ENCODE measurements at places on chromosomes 11 and 22. TPM values are rescaled to one million over a fixed set of nuclear protein-coding genes. Genes with fewer than 3 reads are reported as not detected.

SPI1 gene
- not detected for total RNA-seq

A4GALT gene
- 17.1 TPM for total RNA-seq

TRIM49 gene
- not detected for total RNA-seq

PGM2L1 gene
- total RNA-seq: 7.8 TPM

ALDH3B1 gene
- 98.1 TPM for total RNA-seq

EFCAB6 gene
- 2.5 TPM for total RNA-seq

BTBD18 gene
- total RNA-seq: not detected

OR52R1 gene
- not detected for total RNA-seq

BCO2 gene
- 3.0 TPM for total RNA-seq

KRTAP5-10 gene
- total RNA-seq: not detected

SEC14L6 gene
- total RNA-seq: 0.33 TPM

LSP1 gene
- total RNA-seq: 2.6 TPM

- H3K4me3 ChIP-seq: no peak overlapping the region
- DNase-seq: no peak
- no peak overlapping the region for H3K27ac ChIP-seq
- H3K4me1 ChIP-seq: no peaks in the 10 kb centered on the region
- H3K36me3 ChIP-seq: no peaks in the 10 kb centered on the region
These were observed 14.3 kb downstream of the TRIM22 start for GRCh38 chr11:5703741-5704536.

GRCh38 chr22:49502126-49502826 is 325.4 kb downstream of the BRD1 start:
- no peaks in the 10 kb centered on the region for H3K27me3 ChIP-seq
- H3K4me3 ChIP-seq: peak overlapping the region; percentile 42
- peaks cover 42% of the 10 kb centered on the region for H3K4me1 ChIP-seq
- no peaks in the 10 kb centered on the region for H3K36me3 ChIP-seq
- peak; percentile 86 for DNase-seq
- H3K27ac ChIP-seq: peak overlapping the region; percentile 87

- H3K27me3 ChIP-seq: no peaks in the 10 kb centered on the region
- no peak for DNase-seq
- H3K4me1 ChIP-seq: no peaks in the 10 kb centered on the region
- no peak overlapping the region for H3K27ac ChIP-seq
These were observed 1.0 kb downstream of the PGGHG start for GRCh38 chr11:289712-290620.

- H3K27ac ChIP-seq: no peak overlapping the region
- no peak overlapping the region for H3K4me3 ChIP-seq
- no peaks in the 10 kb centered on the region for H3K4me1 ChIP-seq
- H3K36me3 ChIP-seq: no peaks in the 10 kb centered on the region
- no peak for DNase-seq
These were observed 1506.5 kb downstream of the TBC1D22A start for GRCh38 chr22:48268771-48269552.

DNA sequence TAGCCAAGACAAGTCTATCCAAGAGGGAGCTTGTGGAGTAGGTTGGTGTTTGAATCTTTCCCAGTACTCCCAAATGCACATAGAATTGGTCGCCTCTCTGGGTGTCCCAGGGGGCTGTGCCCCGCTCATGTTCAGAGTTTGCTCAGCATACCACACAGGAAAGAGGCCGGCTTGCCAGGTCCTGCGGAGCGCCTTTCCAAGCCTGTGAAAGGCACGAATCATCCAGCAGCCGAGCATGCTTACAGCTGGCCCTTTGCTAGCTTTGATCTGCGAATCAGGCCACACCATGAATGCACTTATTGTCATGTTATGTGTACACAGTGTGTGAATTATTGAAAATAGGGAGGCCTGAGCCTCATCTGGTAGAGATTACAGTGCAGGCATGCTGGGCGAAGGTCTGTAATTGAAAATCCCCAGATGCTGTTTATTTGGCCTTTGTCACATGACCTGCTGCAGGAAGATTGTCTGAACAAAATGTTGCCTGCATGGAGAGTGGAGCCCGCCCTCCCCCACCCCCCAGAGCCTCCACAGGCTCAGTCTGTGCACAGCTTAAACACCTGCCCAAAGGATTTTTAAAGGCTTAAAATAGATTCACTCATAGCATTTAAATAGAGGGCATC is 163.3 kb upstream of the RASSF10 start:
- no peak overlapping the region for H3K4me3 ChIP-seq
- H3K36me3 ChIP-seq: no peaks in the 10 kb centered on the region
- no peaks in the 10 kb centered on the region for H3K4me1 ChIP-seq
- no peaks in the 10 kb centered on the region for H3K27me3 ChIP-seq
- no peak overlapping the region for H3K27ac ChIP-seq

GRCh38 chr11:33195462-33196173 is 34.3 kb upstream of the CSTF3 start:
- H3K4me3 ChIP-seq: no peak overlapping the region
- DNase-seq: no peak
- H3K27me3 ChIP-seq: no peaks in the 10 kb centered on the region
- H3K27ac ChIP-seq: no peak overlapping the region

DNA sequence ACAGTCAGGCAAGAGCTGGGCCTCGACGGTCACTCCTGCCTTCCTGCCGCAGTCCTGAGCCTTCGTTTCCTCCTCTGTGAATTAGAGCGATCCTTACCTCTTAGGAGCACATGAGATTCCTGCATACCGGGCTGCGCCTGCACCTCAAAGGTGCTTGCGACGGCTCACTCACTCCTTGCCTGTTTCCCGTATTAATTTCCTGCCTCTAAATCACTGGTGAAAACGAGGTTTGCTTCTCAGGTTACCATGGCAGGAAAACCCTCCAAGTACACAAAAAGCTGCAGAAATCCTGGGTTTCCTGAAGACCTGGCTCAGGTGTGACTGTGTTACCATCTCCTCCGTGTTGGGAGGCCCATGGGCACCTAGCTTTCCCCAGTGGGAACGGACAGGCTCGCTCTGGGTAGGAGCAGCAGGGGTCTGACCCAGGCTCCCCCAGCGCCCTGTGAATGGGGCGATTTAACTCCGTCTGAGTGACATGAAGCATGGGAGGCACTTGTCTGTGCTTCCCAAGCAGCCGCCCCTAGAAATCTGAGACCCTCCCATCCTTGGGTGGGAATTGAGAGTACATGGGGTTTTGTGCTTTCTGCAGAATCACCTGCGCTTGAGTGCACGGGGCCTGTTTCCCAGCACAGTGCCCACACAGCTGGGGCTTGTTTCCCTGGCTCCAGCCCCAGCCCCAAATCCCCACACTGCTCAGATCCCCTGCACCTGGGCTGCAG is 64.8 kb downstream of the PHF21B start:
- DNase-seq: no peak
- H3K27ac ChIP-seq: no peak overlapping the region
- no peak overlapping the region for H3K4me3 ChIP-seq
- H3K4me1 ChIP-seq: no peaks in the 10 kb centered on the region

- no peaks in the 10 kb centered on the region for H3K36me3 ChIP-seq
- DNase-seq: peak; percentile 16
- no peaks in the 10 kb centered on the region for H3K27me3 ChIP-seq
- no peak overlapping the region for H3K4me3 ChIP-seq
- H3K4me1 ChIP-seq: peaks cover 43% of the 10 kb centered on the region
- peak overlapping the region; percentile 58 for H3K27ac ChIP-seq
These were observed 90.4 kb downstream of the APIP start for GRCh38 chr11:34825670-34826383.

DNA sequence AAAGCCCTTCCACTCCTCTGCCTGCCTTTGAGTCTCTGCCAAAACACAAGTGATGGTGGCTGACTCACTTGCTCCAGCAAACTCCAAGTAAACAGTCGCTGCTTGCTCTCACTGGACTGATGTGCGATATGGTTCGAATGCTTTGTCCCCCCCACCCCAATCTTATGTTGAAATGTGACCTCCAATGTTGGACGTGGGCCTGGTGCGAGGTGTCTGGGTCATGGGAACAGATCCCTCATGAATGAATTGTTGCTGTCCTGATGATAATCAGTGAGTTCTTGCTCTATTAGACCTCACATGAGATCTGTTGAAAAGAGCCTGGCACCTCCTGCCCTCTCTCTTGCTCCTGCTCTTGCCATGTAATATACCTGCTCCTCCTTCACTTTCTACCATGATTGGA is 747.9 kb downstream of the OPCML start:
- no peak overlapping the region for H3K27ac ChIP-seq
- no peaks in the 10 kb centered on the region for H3K36me3 ChIP-seq
- DNase-seq: no peak
- H3K4me1 ChIP-seq: no peaks in the 10 kb centered on the region
- H3K27me3 ChIP-seq: peaks cover 19% of the 10 kb centered on the region

- no peak for DNase-seq
- H3K27ac ChIP-seq: no peak overlapping the region
- H3K27me3 ChIP-seq: no peaks in the 10 kb centered on the region
- no peak overlapping the region for H3K4me3 ChIP-seq
- H3K4me1 ChIP-seq: no peaks in the 10 kb centered on the region
These were observed 1137.0 kb downstream of the FAM181B start for GRCh38 chr11:81596704-81597103.

DNA sequence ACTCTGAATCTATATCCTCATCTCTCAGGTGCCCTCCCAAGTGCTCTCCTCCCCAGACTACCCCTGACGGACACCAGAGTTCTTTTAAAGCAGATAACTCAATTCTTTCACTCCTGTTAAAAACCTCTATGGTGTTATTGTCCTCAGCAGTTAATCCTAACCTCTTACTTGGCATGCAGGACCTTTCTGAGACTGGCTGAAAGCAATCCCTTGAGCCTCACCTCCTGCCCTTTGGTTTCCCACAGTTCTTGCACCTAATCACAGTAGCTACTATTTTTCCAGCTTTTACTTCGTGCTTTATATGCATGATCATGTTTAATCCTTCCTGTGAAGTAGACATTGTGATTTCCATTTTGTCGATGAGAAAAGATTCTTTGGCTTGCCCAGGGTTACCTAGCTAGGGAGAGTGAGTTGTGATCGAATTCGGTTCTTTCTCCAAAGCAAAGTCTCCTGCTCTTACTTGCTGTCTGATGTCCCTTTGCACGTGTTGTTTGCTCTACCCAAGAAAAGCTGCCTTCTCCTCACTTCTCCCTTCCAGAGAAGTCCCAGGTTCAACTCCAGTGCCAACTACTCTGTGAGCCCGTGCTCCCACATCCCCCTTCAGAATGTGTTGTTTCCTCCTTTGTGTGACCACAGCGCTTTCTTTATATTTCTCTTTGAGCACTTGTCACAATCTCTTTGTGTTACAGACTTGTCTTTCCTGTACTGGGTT is 2.1 kb downstream of the UBE2L3 start:
- H3K27ac ChIP-seq: no peak overlapping the region
- no peak for DNase-seq
- H3K36me3 ChIP-seq: no peaks in the 10 kb centered on the region
- no peaks in the 10 kb centered on the region for H3K27me3 ChIP-seq

DNA sequence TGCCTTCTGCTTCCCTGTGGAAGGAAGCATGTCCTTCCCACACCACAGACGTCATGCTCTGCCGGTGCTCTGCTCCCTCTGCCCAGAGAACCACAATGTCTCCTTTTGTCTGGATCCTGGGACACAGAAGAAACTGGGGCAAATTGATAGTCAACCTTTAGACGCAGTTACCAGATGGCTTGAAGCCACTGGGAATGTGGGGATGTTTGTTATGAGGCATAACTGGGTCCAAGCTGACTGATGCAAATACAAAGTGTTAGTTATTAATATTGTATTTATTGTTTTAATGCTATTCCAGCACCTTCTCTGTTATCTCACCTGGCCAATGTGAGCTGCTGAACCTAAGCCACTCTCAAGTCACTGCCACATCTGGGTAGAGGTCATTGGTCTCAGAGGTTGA is 322.2 kb downstream of the SHANK2 start:
- H3K27me3 ChIP-seq: no peaks in the 10 kb centered on the region
- peaks cover 15% of the 10 kb centered on the region for H3K4me1 ChIP-seq
- H3K27ac ChIP-seq: no peak overlapping the region

GRCh38 chr11:84261707-84262106 is 975.5 kb upstream of the CCDC90B start:
- no peak overlapping the region for H3K27ac ChIP-seq
- H3K36me3 ChIP-seq: no peaks in the 10 kb centered on the region
- no peak overlapping the region for H3K4me3 ChIP-seq
- no peaks in the 10 kb centered on the region for H3K4me1 ChIP-seq
- no peak for DNase-seq

GRCh38 chr11:803770-804598 is 1.0 kb downstream of the PIDD1 start:
- no peaks in the 10 kb centered on the region for H3K27me3 ChIP-seq
- no peak overlapping the region for H3K27ac ChIP-seq
- H3K36me3 ChIP-seq: no peaks in the 10 kb centered on the region
- no peak for DNase-seq

DNA sequence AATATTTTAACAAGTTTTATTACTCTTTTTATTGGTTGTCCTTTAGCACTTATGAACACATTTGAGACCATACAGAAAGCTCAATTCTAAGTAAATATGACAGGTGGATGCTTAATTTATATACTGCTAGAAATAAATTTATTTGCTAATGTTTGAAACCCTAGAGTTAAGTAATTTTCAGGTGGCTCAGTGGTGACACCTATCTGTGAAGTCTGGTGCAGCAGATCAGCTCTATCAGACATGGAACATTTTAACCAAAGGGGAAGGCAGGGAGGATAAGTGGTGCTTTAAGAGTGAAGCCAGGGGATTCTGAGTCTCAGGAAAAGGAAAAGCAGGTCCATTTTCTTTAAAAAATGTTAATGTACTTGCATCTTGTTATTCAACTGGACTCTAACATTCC is 175.8 kb downstream of the DSCAML1 start:
- no peak overlapping the region for H3K4me3 ChIP-seq
- DNase-seq: no peak
- H3K27ac ChIP-seq: no peak overlapping the region
- H3K36me3 ChIP-seq: no peaks in the 10 kb centered on the region
- peaks cover 75% of the 10 kb centered on the region for H3K27me3 ChIP-seq

GRCh38 chr11:92123540-92123939 is 101.1 kb upstream of the FAT3 start:
- no peaks in the 10 kb centered on the region for H3K36me3 ChIP-seq
- H3K4me1 ChIP-seq: peaks cover 18% of the 10 kb centered on the region
- no peaks in the 10 kb centered on the region for H3K27me3 ChIP-seq
- H3K4me3 ChIP-seq: no peak overlapping the region

GRCh38 chr11:69293819-69294505 is at the start of gene MYEOV:
Gene MYEOV, plus strand, starts transcription at chr11:69294155. Its CDS starts 1,200 bp downstream, at chr11:69295355.
- H3K27me3 ChIP-seq: no peaks in the 10 kb centered on the region
- peak; percentile 89 for DNase-seq
- peaks cover 48% of the 10 kb centered on the region for H3K4me1 ChIP-seq
- H3K36me3 ChIP-seq: peaks cover 33% of the 10 kb centered on the region

DNA sequence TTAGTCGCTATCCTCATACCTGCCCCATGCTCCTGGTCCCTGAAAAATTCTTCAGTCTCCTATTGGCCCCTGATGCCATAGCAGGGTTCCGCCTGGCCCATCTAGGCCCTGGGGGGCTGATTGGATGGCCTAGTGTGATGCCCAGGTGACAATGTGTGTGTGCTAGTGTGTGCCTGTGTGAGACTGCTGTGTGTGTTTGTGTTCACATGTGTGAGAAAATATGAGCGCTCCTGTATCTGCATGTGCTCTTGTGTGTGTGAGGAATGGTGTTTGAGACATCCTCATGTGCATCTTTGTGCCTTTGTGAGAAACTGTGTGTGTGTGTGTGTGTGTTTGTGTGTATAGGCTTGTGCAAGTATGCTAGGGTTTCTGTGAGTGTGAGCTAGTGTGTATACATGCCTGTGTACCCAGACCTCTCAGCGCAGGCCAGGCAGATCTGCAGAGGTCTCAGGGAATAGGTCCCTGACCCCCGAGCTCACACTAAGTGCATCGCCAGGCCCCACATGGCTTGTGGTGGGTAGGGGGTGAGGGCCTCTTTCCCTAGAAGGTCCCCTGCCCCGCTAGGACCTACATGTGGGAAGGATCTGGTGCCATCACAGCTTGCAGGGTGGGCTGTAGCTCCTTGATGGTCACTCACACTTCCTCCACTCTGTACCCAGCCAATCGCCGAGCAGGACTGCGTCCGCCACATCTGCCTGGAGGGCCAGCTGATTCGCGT is 64.6 kb downstream of the OTOG start:
- H3K27ac ChIP-seq: no peak overlapping the region
- H3K27me3 ChIP-seq: peaks cover 96% of the 10 kb centered on the region
- H3K36me3 ChIP-seq: no peaks in the 10 kb centered on the region
- DNase-seq: no peak
